ENCODE measurements at places on chromosomes 3 and 15. TPM values are rescaled to one million over a fixed set of nuclear protein-coding genes. Genes with fewer than 3 reads are reported as not detected.

DNA sequence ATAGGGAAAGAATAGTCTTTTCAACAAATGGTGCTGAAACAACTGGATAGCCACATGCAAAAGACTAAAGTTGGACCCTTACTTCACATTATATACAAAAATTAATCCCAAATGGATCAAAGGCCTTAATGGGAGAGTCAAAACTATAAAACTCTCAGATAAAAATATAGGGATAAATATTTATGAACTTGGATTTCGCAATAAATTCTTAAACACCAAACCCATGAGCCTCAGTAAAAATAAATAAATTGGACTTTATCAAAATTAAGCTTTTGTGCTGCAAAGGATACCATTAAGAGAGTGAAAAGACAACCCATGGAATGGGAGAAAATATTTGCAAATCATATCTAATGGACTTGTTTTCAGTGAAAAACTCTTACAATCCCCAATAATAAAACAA is 18.7 kb upstream of the TOP2B start:
- no peaks in the 10 kb centered on the region for H3K27me3 ChIP-seq
- no peak overlapping the region for H3K27ac ChIP-seq
- H3K4me1 ChIP-seq = no peaks in the 10 kb centered on the region
- no peak overlapping the region for H3K4me3 ChIP-seq

GRCh38 chr3:22660606-22661005 is 542.5 kb upstream of the UBE2E2 start:
- no peaks in the 10 kb centered on the region for H3K36me3 ChIP-seq
- no peaks in the 10 kb centered on the region for H3K4me1 ChIP-seq
- DNase-seq = no peak

DNA sequence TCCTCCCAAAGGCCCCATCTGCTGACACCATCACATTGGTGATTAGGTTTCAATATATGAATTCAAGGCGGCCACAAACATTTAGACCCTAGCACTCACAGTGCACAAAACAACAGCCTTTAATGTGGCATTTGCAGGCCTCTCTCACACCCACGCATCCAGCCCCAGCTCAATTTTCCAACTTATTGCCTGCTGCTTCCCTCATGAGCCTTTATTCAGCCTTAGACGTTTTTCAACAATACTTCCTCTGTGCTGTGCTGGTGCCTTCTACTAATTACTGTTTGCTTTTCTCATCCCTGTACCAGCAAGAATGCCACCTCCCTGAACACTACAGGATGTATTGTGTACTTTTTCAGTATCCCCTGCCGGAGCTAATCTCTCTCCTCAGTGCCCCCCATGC is 334.6 kb downstream of the GABRB3 start:
- H3K36me3 ChIP-seq = no peaks in the 10 kb centered on the region
- no peak overlapping the region for H3K4me3 ChIP-seq
- no peaks in the 10 kb centered on the region for H3K4me1 ChIP-seq
- DNase-seq = no peak
- H3K27ac ChIP-seq = no peak overlapping the region

GRCh38 chr3:150096700-150097587 is 126.2 kb upstream of the PFN2 start:
- H3K36me3 ChIP-seq = no peaks in the 10 kb centered on the region
- H3K4me1 ChIP-seq = peaks cover 25% of the 10 kb centered on the region
- H3K27me3 ChIP-seq = no peaks in the 10 kb centered on the region
- no peak for DNase-seq
- no peak overlapping the region for H3K4me3 ChIP-seq
- H3K27ac ChIP-seq = peak overlapping the region; percentile 11

- no peak for DNase-seq
- H3K4me3 ChIP-seq = no peak overlapping the region
- no peaks in the 10 kb centered on the region for H3K27me3 ChIP-seq
- no peaks in the 10 kb centered on the region for H3K4me1 ChIP-seq
- no peak overlapping the region for H3K27ac ChIP-seq
These were observed 41.9 kb downstream of the SIDT1 start for GRCh38 chr3:113574213-113574612.

DNA sequence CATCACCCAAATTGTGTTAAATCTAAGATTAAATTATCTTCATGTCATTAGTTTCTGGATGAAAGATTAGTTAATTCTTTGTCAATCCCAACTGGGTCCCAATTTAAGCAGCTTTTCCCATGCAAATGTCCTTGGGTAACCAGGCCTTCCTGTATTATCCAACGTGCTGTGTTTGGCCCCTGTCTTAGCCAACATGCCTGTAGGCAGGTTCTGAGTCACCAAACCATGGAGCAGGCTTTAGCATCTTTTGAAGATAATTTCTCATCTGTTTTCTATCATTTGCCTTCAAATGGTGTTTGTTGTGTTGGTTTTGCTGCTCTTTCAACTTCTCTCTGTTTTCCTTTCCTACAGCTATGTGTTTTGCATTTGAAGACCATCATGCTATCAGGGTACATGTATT is 216.2 kb downstream of the ITPR1 start:
- DNase-seq = no peak
- no peaks in the 10 kb centered on the region for H3K27me3 ChIP-seq
- H3K36me3 ChIP-seq = no peaks in the 10 kb centered on the region
- H3K4me1 ChIP-seq = no peaks in the 10 kb centered on the region
- H3K4me3 ChIP-seq = no peak overlapping the region

GRCh38 chr3:148847351-148847750 is 17.7 kb upstream of the CPA3 start:
- DNase-seq = no peak
- no peak overlapping the region for H3K27ac ChIP-seq
- no peaks in the 10 kb centered on the region for H3K4me1 ChIP-seq

GRCh38 chr15:57890351-57890750 is 175.2 kb downstream of the ALDH1A2 start:
- H3K4me1 ChIP-seq = no peaks in the 10 kb centered on the region
- no peak overlapping the region for H3K4me3 ChIP-seq
- no peaks in the 10 kb centered on the region for H3K27me3 ChIP-seq
- DNase-seq = no peak

Gene P2RY1
- under 0.01 TPM for total RNA-seq

Gene GABRB3
- not detected for total RNA-seq

Gene PPARG
- 1.3 TPM for total RNA-seq

Gene ITIH4
- not detected for total RNA-seq

Gene XCR1
- total RNA-seq = not detected

Gene C2CD4B
- not detected for total RNA-seq

Gene CHRD
- 0.26 TPM for total RNA-seq
